ENCODE measurements at places on chromosomes 5 and 9.

GRCh38 chr5:158877124-158877581 lies 222.6 kb downstream of the EBF1 start:
- H3K4me3 ChIP-seq = no peak overlapping the region
- H3K4me1 ChIP-seq = peaks cover 28% of the 10 kb centered on the region
- no peak for DNase-seq

- no peak overlapping the region for H3K4me3 ChIP-seq
- H3K27me3 ChIP-seq = no peaks in the 10 kb centered on the region
- no peak overlapping the region for H3K27ac ChIP-seq
- H3K4me1 ChIP-seq = peaks cover 35% of the 10 kb centered on the region
- no peaks in the 10 kb centered on the region for H3K36me3 ChIP-seq
Observed at GRCh38 chr5:149420545-149421371, 41.7 kb upstream of the IL17B start.

GRCh38 chr5:33795496-33795895 lies 96.3 kb downstream of the ADAMTS12 start:
- no peaks in the 10 kb centered on the region for H3K36me3 ChIP-seq
- peaks cover 5% of the 10 kb centered on the region for H3K4me1 ChIP-seq
- H3K27ac ChIP-seq = no peak overlapping the region

DNA sequence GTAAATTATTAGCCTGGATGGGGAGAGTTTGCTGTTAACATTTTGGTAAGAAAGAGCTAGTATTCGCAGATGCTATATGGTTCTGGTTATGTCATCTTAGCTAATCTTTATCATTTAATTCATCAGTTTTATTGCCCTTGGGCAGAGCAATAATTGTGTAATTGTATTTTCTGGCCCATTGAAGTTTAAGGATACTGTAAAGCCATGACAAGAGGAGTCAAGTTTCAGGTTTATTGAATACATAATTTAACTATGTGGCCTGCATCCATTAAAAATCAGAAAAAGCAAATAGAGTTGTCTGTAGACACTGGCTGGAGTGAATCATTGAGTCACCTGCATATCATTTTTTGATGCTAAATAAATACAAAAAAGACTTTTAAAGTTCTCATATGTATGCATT lies 255.8 kb downstream of the PRELID2 start:
- H3K36me3 ChIP-seq = no peaks in the 10 kb centered on the region
- H3K27me3 ChIP-seq = no peaks in the 10 kb centered on the region
- no peak for DNase-seq

- no peaks in the 10 kb centered on the region for H3K27me3 ChIP-seq
- H3K4me1 ChIP-seq = peaks cover 36% of the 10 kb centered on the region
- no peak for DNase-seq
- peaks cover 9% of the 10 kb centered on the region for H3K36me3 ChIP-seq
- H3K27ac ChIP-seq = no peak overlapping the region
Observed at GRCh38 chr5:36606036-36606427, 374 bp upstream of the SLC1A3 start.

- H3K27ac ChIP-seq = no peak overlapping the region
- no peaks in the 10 kb centered on the region for H3K27me3 ChIP-seq
- H3K4me3 ChIP-seq = no peak overlapping the region
- no peaks in the 10 kb centered on the region for H3K36me3 ChIP-seq
- no peaks in the 10 kb centered on the region for H3K4me1 ChIP-seq
Observed at GRCh38 chr5:83877911-83878706, 157.5 kb upstream of the HAPLN1 start.

- no peaks in the 10 kb centered on the region for H3K36me3 ChIP-seq
- H3K4me1 ChIP-seq = no peaks in the 10 kb centered on the region
- no peak for DNase-seq
Observed at GRCh38 chr5:170481849-170482248, 22.0 kb upstream of the KCNIP1 start.

DNA sequence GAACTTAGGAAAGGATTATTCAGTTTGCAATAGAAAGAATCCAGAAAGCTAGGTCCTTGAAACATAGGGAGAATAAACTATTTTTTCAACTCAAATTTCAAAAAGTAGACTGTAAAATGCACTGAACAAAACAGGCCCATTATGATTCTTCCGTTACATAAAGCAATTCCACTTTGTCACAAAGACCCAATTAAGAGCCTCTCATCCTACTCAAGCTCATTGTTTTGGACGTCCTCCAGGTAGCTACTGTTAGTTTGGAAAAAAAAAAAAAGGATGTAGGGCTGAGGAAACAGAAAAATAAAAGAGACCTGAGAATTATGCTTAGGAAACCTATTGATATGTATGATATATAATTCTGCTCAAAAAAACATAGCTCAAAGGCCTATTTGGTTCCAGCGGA lies 74.0 kb downstream of the DIRAS2 start:
- H3K36me3 ChIP-seq = no peaks in the 10 kb centered on the region
- no peak overlapping the region for H3K27ac ChIP-seq
- H3K4me3 ChIP-seq = no peak overlapping the region
- no peaks in the 10 kb centered on the region for H3K4me1 ChIP-seq
- DNase-seq = no peak

GRCh38 chr9:92512622-92513021 lies 23.2 kb downstream of the ECM2 start:
- no peak overlapping the region for H3K4me3 ChIP-seq
- H3K27ac ChIP-seq = no peak overlapping the region
- no peaks in the 10 kb centered on the region for H3K27me3 ChIP-seq
- no peak for DNase-seq
- peaks cover 7% of the 10 kb centered on the region for H3K4me1 ChIP-seq

GRCh38 chr5:56983593-56984361 lies 31.9 kb upstream of the MIER3 start:
- no peak overlapping the region for H3K27ac ChIP-seq
- no peaks in the 10 kb centered on the region for H3K36me3 ChIP-seq
- no peaks in the 10 kb centered on the region for H3K27me3 ChIP-seq
- DNase-seq = no peak
- no peaks in the 10 kb centered on the region for H3K4me1 ChIP-seq

Data from GM23338 (cell line).